CD4-positive, CD25-positive, alpha-beta regulatory T cell (primary cell): ENCODE measurements at places on chromosomes 12 and 14.

DNA sequence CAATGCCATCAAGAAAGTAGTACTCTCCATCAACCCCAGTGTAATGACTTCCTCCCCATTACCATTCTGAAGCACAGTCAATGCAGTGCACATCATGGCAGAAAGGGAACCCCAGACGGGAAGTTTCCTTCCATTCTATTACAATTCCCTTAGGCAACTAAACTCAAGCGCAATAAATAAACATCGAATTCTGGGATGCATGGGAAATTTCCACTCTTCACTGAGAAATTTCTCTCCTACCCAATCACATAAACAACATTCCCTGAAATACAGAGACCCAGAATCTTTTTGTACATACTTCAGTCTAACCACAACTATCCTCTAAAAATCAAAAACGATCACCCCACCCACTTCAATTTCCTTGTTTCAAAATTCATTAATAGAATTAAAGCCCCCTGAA lies 20.0 kb downstream of the SARNP start:
- H3K36me3 ChIP-seq, result peaks cover 86% of the 10 kb centered on the region
- no peak for DNase-seq
- H3K4me1 ChIP-seq, result no peaks in the 10 kb centered on the region
- no peaks in the 10 kb centered on the region for H3K27me3 ChIP-seq
- no peak overlapping the region for H3K4me3 ChIP-seq
- H3K27ac ChIP-seq, result no peak overlapping the region

DNA sequence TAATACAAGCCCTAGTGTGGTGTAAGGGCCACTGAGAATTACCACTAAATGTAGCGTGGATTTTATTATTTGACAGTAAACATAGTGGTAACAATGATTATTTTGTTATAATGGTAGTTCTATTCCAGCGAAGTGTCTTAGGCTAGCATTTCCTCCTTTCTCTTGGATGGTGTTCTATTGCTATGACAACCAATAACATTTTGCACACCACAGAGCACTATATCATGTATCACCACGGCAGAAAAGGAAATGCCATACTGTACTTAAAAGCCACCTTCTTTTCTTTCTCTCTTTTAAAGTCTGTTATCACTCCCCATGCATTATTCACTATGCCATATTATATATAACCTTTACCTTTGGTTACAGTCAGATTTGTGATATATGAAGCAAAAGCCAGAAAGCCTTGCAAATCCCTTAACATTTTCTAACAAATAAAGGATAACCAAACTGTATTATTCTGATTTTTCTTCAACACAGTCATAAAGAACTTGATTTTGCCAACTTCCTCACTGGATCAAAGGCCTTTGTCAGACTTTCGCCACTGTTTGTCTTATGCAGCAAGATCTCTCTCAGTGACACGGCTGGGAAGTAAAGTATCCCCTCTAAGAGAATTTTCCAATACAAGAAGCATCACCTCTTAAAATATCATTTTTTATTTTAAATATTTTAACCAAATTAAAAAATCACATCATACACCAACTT lies 195.8 kb downstream of the FOXN3 start:
- H3K4me1 ChIP-seq, result peaks cover 13% of the 10 kb centered on the region
- H3K27me3 ChIP-seq, result no peaks in the 10 kb centered on the region
- no peak for DNase-seq

DNA sequence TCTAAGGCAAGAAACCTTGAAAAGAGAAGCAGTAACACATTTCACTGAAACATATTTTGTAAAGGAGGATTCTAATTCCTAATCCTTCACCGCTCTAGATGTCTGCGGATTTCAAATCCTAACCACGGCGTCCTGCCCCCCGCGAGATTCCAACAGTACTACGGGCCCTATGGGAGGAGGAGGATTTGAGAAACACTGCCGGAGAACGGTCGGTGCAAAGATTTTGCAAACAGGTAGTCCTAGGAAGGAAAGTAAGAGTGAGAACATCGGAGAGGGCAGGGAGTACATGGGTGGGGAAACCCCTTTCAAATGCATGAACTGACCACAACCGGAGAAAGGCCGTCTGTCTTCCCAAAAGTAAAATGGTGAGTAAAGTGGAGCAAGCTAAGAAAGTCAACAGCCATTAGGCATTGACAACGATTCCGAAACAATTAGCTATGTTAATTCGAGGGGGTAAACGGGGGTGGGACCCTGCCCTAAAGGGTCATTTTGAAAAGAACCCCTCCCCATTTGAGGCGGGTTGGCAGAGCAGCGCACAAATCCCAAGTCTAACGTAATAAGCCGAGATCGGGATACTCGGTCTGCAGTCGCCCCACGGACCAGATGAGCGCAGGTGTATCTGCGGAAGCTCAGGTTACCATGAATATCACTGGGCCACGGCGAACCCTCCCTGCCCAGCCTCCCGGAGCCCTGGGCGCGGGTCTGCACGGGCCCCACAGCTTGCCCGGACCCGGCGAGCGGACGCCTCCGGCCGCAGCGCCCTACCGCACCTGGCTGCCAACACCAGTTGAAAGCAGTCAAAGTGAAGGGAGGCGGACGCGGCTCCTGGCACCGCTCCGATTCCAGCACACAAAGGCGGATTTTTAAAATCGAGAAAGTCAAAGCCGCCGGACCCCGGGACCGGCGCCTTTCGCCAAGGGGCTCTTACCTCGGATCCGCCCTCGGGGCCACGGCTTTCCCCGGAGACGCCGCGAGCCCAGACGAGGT lies 662 bp downstream of the EPS8 start:
- H3K27ac ChIP-seq, result peak overlapping the region; percentile 2
- H3K36me3 ChIP-seq, result no peaks in the 10 kb centered on the region
- H3K4me3 ChIP-seq, result peak overlapping the region; percentile 66
- peak; percentile 11 for DNase-seq

DNA sequence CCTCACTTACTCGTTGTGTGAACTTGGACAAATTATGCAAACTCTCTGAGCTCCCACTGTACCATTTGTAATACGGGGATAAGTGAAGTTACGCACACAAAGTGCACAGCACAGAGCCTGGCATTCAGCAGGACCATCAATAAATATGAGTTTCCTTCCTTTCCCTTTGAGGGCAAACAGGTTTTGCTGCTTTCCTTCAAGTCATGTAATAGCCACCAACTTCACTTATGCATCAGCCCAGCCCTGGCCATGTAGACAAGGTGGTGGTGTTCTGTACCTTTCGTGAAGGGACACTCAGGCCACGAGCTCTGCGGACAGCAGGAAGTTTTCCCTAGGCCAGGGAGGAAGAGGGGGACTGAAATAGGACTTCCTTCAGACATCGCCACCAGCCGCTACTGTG lies 272.7 kb downstream of the CACNA1C start:
- H3K27me3 ChIP-seq, result no peaks in the 10 kb centered on the region
- H3K4me3 ChIP-seq, result no peak overlapping the region
- no peaks in the 10 kb centered on the region for H3K4me1 ChIP-seq
- no peaks in the 10 kb centered on the region for H3K36me3 ChIP-seq

DNA sequence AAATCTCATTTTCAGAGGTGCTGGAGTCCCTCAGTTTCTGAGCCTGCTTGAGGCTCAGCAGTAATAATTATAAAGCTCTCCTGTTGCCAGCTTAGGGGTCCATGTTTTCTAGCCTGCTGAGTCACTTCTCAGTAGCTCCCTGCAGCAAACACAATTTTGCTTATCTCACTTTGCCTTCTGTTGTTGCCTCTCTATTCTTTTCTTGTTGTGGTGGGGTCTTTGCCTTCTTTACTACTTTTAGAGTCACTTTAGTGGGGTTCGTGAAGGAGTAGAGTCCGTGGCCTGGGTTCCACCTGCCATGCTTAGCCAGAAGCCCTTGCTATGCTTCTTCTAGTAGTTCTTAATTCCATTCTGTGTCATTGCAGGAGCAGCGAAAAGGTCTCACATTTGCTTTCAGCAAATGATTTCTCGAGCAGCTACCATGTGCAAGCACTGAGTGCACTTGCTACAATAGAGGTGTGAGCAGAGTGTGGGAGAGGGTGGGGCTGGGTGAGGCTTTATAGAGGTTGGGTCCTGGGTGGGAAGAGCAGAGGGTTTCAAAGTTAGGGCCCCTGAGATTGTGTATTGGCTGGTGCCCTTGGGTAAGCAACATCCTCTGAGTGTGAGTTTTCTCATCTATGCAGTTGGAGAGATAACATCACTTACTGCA lies 114.3 kb downstream of the ADCK1 start:
- no peak overlapping the region for H3K4me3 ChIP-seq
- no peak overlapping the region for H3K27ac ChIP-seq
- H3K27me3 ChIP-seq, result no peaks in the 10 kb centered on the region
- H3K4me1 ChIP-seq, result no peaks in the 10 kb centered on the region
- no peaks in the 10 kb centered on the region for H3K36me3 ChIP-seq

DNA sequence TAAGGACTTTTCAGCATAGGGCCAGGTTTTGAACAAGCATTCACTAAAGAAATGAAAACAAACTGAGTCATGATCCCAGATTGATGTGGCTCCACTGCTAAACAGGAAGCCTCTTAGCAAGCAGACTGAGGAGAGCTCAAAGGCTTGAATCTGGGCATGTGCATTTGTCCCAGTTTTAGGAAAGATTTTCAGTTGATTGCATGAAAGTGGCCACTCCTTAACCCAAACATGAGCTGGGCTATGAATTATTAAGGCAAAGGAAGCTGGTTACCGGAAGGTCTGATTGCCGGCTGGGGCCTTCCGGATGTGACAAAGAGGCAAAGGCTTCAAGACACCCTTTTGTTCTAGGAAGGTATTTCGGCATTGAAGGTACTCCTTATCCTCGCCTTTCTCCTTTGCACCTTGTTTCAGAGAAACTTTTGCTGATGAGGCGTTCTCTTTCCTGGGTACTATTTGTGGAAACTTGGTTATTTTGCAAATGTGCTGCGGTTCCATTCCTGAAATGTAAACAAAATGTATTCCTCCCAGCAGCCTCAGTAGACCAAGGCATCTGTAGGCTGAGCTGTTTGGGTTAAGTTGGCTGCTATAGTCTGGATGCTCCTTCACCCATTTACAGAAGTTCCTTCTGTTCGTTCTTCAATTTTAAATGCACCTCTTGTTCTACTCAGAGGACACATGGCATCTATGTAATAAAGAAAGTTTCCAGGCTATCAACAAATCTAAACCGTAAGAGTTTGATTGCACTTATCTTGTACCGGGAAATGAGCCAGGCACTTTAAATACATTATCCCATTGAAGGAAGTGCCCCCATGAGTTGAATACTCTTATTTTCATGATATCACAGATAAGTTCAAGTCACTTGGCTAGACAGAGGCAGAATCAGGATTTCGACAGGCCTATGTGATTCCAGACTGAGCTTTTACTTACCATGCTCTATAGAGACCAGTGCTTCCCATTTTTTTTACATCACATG lies 115.6 kb upstream of the METAP2 start:
- no peaks in the 10 kb centered on the region for H3K36me3 ChIP-seq
- no peaks in the 10 kb centered on the region for H3K4me1 ChIP-seq
- H3K4me3 ChIP-seq, result no peak overlapping the region
- no peak overlapping the region for H3K27ac ChIP-seq
- no peak for DNase-seq

DNA sequence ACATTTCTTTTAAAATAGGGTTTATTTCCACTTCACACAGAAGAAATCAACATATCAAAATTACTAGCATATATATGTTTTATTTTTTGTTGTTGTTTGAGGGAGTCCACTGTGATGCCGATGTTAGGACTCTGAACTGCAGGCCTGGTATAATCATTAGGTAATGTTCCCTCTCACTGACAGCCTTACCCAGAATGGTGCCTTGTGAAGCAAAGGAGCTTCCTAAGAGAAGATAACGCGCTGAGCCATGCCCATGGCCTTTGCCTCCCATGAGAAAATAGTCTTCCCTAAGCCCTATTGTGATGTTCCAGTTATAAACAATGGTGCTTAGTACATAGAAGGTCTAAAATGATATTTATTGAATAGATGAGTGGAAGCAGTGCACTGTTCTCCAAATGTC lies 12.0 kb downstream of the GNG2 start:
- H3K4me3 ChIP-seq, result peak overlapping the region; percentile 68
- H3K4me1 ChIP-seq, result peaks cover 82% of the 10 kb centered on the region
- no peaks in the 10 kb centered on the region for H3K27me3 ChIP-seq
- H3K36me3 ChIP-seq, result peaks cover 18% of the 10 kb centered on the region
- DNase-seq, result no peak

DNA sequence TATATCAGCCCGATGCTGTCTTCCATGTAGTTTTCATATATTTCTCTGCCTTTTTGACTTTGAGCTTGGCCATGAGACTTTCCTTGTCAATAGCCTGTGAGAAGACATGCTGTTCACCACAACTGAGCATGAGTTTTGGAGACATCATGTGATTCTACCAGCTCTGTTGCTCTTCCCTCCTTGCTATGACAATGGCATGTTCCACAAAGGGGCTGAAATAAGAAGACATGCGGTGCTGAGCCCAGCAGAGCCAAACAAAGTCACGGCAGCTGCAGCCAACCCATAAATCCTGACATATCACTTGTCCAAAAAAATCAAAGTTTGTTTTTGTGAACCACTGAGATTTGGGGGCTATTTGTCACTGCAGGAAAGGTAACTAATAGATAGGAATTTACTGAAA lies 343.4 kb upstream of the KITLG start:
- no peaks in the 10 kb centered on the region for H3K36me3 ChIP-seq
- H3K4me1 ChIP-seq, result no peaks in the 10 kb centered on the region
- H3K27me3 ChIP-seq, result no peaks in the 10 kb centered on the region
- no peak for DNase-seq
- H3K4me3 ChIP-seq, result no peak overlapping the region
- no peak overlapping the region for H3K27ac ChIP-seq

- no peaks in the 10 kb centered on the region for H3K36me3 ChIP-seq
- H3K4me1 ChIP-seq, result peaks cover 10% of the 10 kb centered on the region
- DNase-seq, result no peak
- no peak overlapping the region for H3K27ac ChIP-seq
- no peak overlapping the region for H3K4me3 ChIP-seq
Observed at GRCh38 chr14:98705871-98706300, 566.1 kb downstream of the BCL11B start.

GRCh38 chr12:110657747-110658146 lies 31.2 kb downstream of the HVCN1 start:
- peaks cover 6% of the 10 kb centered on the region for H3K36me3 ChIP-seq
- H3K27ac ChIP-seq, result no peak overlapping the region
- no peaks in the 10 kb centered on the region for H3K27me3 ChIP-seq

GRCh38 chr12:82685790-82686167 lies 927 bp upstream of the TMTC2 start:
- peak; percentile 78 for DNase-seq
- peak overlapping the region; percentile 88 for H3K27ac ChIP-seq
- H3K4me3 ChIP-seq, result peak overlapping the region; percentile 97
- peaks cover 22% of the 10 kb centered on the region for H3K4me1 ChIP-seq

DNA sequence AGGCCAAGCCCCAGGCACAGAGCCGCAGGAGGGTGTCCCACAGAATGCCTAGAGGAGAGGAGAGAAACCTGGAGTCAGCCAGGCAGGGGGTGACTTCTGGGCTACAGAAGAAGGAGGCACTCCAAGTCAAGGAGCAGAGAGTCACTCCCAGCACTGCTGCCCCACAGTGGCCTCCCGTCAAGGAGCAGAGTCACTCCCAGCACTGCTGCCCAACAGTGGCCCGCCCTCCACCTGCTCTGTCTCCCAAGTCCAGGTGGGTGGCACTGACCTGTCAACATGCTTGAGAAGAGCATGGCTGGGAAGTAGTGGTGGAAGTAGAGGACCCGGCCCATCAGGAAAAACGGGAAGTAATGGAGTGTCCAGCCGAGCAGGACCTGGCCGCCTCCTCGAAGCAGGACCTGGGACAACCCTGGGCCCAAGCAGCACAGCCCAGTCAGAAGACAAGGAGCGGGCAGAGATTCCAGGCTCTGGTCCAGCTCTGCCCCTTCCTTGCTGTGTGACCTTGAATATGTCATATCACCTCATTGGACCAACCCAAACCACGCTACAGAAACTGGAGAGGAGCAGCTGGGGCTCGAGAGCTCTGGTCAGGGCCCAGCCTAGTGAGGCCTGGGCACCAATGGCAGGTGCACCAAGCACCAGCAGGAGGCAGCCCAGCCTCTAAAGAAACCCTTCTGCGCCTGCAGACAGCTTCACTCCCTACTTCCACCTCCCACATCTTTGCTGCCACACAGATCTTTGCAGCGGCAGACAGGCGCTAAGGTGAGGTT lies 7.6 kb upstream of the NGB start:
- H3K36me3 ChIP-seq, result peaks cover 6% of the 10 kb centered on the region
- H3K4me1 ChIP-seq, result no peaks in the 10 kb centered on the region
- H3K27ac ChIP-seq, result no peak overlapping the region
- DNase-seq, result no peak
